Adrenal gland (tissue), 19 donors: ENCODE measurements at places on chromosomes 3 and 15. TPM values are rescaled to one million over a fixed set of nuclear protein-coding genes. Genes with fewer than 3 reads are reported as not detected.

The IL17RB gene
- 12.0 TPM for total RNA-seq

The SETMAR gene
- total RNA-seq = 17.4 TPM

The LSMEM2 gene
- total RNA-seq = 0.36 TPM

The LRRC28 gene
- 23.0 TPM for total RNA-seq

The OR4F6 gene
- total RNA-seq = not detected

The CHRNB4 gene
- 4.5 TPM for total RNA-seq

The WHAMM gene
- 6.3 TPM for total RNA-seq

The SI gene
- total RNA-seq = not detected

GRCh38 chr3:138220788-138221187 lies 33.7 kb downstream of the ARMC8 start:
- DNase-seq = no peak
- no peaks in the 10 kb centered on the region for H3K4me1 ChIP-seq
- peaks cover 29% of the 10 kb centered on the region for H3K36me3 ChIP-seq
- no peaks in the 10 kb centered on the region for H3K27me3 ChIP-seq
- no peak overlapping the region for H3K27ac ChIP-seq

GRCh38 chr3:117786349-117786748 lies 1076.8 kb downstream of the TUSC7 start:
- no peak overlapping the region for H3K4me3 ChIP-seq
- H3K27ac ChIP-seq = no peak overlapping the region
- no peak for DNase-seq

DNA sequence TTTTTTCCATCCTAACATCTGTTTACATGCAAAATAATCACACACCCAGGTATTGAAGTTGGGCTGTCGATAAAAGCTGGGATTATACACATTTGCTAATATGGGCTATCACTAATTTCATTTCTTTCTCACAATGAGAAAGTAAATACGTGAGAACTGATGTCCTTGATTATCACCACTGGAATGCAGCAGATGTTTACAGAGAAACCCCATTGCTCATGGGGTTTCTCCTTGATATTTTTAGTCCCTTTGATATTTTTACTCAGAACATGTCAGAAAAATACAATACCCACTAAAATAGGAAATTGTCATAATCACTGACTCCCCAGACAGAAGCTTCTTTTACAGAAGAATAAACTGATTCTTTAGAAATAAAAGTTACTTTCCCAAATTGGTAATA lies 535.1 kb upstream of the CCDC54 start:
- H3K36me3 ChIP-seq = no peaks in the 10 kb centered on the region
- no peak overlapping the region for H3K27ac ChIP-seq
- no peak overlapping the region for H3K4me3 ChIP-seq
- no peaks in the 10 kb centered on the region for H3K27me3 ChIP-seq
- no peak for DNase-seq

DNA sequence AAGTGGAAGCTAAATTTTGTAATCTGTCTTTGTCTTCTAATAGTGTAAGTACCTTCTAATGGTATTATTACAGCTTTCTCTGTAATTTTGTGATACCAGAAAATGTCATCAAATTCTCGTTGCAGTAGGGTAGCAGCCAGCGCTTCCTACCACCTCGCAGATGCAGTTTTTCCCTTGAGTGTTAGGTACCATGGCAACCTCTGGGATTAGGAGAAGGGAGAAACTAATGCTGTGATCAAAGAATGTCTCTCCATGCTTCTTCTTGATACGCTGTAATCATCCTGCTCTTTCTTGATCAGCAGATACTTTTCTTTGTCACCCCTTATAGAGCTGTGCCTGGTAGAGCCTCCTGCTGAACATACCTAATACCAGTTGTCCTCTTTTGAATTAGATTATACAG lies 27.7 kb downstream of the SRP14 start:
- DNase-seq = no peak
- H3K36me3 ChIP-seq = peaks cover 60% of the 10 kb centered on the region
- no peak overlapping the region for H3K4me3 ChIP-seq
- H3K27ac ChIP-seq = no peak overlapping the region
- no peaks in the 10 kb centered on the region for H3K4me1 ChIP-seq

DNA sequence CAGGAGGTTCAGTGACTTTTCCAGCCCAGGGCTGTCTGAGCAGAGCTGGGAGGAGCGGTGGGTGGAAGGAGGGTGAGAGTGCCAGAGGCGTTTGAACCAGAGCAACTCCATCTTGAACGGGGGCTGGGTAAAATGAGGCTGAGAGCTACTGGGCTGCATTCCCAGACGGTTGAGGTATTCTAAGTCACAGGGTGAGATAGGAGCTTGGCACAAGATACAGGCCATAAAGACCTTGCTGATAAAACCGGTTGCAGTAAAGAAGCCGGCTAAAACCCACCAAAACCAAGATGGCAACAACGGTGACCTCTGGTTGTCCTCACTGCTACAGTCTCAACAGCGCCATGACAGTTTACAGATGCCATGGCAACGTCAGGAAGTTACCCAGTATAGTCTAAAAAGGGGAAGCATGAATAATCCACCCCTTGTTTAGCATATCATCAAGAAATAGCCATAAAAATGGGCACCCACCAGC lies 60.2 kb downstream of the ABTB1 start:
- no peaks in the 10 kb centered on the region for H3K36me3 ChIP-seq
- H3K4me1 ChIP-seq = peaks cover 10% of the 10 kb centered on the region
- no peaks in the 10 kb centered on the region for H3K27me3 ChIP-seq

GRCh38 chr3:125050488-125051090 lies 5.2 kb downstream of the HEG1 start:
- DNase-seq = no peak
- H3K36me3 ChIP-seq = no peaks in the 10 kb centered on the region
- no peak overlapping the region for H3K4me3 ChIP-seq
- no peaks in the 10 kb centered on the region for H3K27me3 ChIP-seq
- H3K4me1 ChIP-seq = no peaks in the 10 kb centered on the region

DNA sequence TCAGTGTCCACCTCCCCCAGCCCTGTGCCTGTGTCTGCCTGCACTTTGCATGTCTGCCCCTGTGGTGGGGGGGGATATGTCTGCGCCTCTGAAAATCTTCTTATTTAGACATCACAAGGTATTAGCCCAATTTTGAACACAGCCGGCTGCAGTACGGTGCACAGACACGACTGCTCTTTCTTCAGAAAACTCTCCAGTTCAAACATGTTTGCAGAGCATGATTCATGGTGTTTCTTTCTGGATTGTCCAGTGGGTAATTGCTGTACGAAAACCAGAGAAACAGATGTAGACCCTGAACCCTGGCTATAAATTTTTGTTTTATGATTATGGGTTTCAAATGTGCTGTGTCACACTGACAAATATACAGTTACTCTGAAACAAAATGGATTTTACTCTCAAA lies 3.4 kb upstream of the RARB start:
- no peak overlapping the region for H3K27ac ChIP-seq
- no peak for DNase-seq
- no peaks in the 10 kb centered on the region for H3K4me1 ChIP-seq
- no peaks in the 10 kb centered on the region for H3K27me3 ChIP-seq

GRCh38 chr15:71545223-71545760 lies 265.1 kb upstream of the NR2E3 start:
- peaks cover 6% of the 10 kb centered on the region for H3K4me1 ChIP-seq
- no peak overlapping the region for H3K27ac ChIP-seq
- no peaks in the 10 kb centered on the region for H3K27me3 ChIP-seq
- no peak overlapping the region for H3K4me3 ChIP-seq
- no peak for DNase-seq

GRCh38 chr3:149331396-149331795 lies 2.0 kb downstream of the TM4SF18 start:
- DNase-seq = no peak
- H3K36me3 ChIP-seq = no peaks in the 10 kb centered on the region
- H3K27me3 ChIP-seq = no peaks in the 10 kb centered on the region
- no peak overlapping the region for H3K4me3 ChIP-seq
- H3K27ac ChIP-seq = no peak overlapping the region

DNA sequence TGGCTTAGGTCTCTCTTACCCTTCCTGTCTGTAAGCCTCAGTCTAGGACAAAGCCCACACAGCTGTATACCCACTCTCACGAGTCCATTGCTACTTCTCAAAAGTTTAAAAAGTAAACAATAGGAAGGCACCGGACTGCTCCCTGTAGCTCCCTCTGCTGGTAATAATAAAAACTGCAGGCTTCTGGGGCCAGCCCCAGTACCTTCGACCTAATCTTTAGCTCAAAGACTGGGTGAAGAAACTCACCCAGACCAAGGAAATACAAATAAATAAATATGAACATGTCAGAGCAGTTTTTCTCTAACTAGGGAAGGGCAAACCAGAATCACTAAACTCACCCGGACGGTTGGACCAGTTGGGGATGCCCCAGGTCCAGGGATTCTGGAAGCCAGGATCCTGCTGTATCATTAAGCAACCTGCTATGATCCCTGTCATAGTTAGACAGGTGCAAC lies 5.0 kb downstream of the FAM219B start:
- no peak overlapping the region for H3K4me3 ChIP-seq
- H3K36me3 ChIP-seq = no peaks in the 10 kb centered on the region
- H3K27ac ChIP-seq = no peak overlapping the region
- DNase-seq = peak; percentile 60
- H3K4me1 ChIP-seq = peaks cover 6% of the 10 kb centered on the region

- peaks cover 30% of the 10 kb centered on the region for H3K4me1 ChIP-seq
- no peaks in the 10 kb centered on the region for H3K36me3 ChIP-seq
- no peak overlapping the region for H3K27ac ChIP-seq
- DNase-seq = no peak
Measured at GRCh38 chr3:129702934-129703712, 96.6 kb upstream of the PLXND1 start.

GRCh38 chr3:3133500-3133899 lies 6.8 kb downstream of the TRNT1 start:
- DNase-seq = no peak
- H3K27me3 ChIP-seq = no peaks in the 10 kb centered on the region
- H3K36me3 ChIP-seq = no peaks in the 10 kb centered on the region

GRCh38 chr3:59265566-59265965 lies 215.7 kb upstream of the CFAP20DC start:
- H3K27me3 ChIP-seq = no peaks in the 10 kb centered on the region
- no peak for DNase-seq
- H3K36me3 ChIP-seq = no peaks in the 10 kb centered on the region
- H3K27ac ChIP-seq = no peak overlapping the region
- no peaks in the 10 kb centered on the region for H3K4me1 ChIP-seq
- H3K4me3 ChIP-seq = no peak overlapping the region

- H3K27me3 ChIP-seq = no peaks in the 10 kb centered on the region
- H3K4me1 ChIP-seq = no peaks in the 10 kb centered on the region
- H3K4me3 ChIP-seq = no peak overlapping the region
- no peaks in the 10 kb centered on the region for H3K36me3 ChIP-seq
Measured at GRCh38 chr15:95590533-95591044, 739.9 kb upstream of the NR2F2 start.

DNA sequence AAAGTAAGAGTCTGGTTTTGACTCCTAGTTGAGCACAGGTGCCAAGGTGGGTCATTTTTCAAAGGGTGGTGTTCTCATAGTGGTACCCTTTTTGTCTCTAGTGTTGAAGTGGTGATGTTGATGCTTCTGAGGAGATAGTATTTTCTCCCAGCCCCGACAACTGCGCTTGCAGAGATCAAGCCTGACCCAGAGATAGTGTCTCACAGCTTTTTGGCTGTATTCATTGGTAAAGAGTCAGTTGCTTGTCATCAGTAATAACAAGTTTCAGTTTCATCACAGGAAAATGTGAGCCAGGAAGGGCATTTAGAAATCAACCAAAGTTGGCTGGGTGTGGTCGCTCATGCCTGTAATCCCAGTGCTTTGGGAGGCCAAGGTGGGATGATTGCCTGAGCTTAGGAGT lies 139.3 kb downstream of the NFKBIZ start:
- H3K27ac ChIP-seq = no peak overlapping the region
- no peaks in the 10 kb centered on the region for H3K36me3 ChIP-seq
- DNase-seq = no peak
- no peaks in the 10 kb centered on the region for H3K27me3 ChIP-seq

DNA sequence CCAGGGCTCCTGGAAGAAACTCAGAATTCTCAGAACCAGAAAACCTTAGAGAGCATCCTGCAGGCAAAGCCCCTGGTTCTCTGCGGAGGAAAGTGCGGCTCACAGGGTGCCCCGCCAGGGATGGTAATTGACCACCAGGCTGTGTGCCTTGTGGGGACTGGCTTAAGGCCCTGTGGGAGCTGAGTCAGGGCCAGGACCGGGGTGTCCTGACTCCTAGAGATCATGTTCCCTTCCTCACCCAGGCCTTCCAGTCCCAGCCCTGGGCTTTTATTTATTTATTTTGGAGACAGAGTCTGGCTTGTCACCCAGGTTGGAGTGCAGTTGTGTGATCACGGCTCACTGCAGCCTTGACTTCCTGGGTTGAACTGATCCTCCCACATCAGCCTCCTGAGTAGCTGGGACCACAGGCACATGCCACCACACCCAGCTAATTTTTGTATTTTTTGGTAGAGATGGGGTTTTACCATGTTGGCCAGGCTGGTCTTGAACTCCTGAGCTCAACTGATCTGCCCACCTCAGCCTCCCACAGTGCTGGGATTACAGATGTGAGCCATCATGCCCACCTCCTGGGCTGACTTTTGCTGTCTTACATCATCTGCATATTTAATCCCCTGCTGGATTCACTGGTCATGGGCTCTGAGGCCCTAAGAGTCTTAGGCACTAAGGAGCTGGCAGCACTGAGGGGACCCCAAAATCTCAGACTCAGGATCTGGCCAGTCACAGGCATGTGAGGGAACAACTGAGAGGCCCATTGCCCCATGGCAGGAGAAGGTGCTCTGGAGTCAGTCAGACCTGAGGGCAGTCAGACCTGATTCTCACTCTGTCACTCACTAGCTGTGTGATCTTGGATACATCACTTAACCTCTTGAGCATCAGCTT lies 20.4 kb upstream of the LAMP3 start:
- H3K4me1 ChIP-seq = peaks cover 8% of the 10 kb centered on the region
- H3K27ac ChIP-seq = no peak overlapping the region
- DNase-seq = no peak
- H3K27me3 ChIP-seq = no peaks in the 10 kb centered on the region

DNA sequence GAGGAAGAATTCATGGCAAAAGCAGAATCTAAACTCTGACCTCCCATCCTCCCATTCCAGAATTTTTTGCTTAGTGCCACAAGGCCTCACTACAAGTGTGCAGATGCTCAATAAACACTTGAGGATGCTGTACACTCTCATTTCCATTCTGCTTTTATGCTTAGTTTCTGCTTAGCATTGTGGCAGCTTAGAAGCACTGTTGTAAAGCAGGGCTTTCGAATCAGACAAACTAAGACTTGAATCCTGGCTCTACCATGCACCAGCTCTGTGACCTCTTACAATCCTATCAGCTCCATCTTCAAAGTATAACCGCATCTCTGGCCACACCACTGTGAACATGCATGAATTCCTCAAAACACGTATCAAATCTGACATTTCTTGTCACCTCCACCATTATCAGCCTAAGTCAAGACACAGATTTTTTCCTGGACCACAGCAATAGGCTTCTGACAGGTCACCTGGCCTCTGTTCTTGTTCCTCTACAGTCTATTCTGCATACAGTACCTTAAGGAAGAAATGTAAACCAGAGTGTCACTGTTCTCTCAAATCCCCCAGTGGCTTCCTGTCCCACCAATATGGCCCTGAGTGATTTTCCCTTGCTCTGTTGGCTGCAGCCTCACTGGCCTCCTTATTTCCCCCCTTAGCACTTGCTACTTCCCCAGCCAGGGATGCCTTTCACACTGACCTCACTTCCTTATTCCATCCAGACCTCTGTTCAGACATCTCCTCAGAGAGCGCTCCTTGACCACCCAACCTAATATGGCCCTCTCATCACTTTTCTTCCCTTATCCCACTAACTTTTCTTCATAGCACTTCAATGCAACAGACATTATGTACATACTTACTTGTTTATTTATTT lies 8.1 kb upstream of the PHC3 start:
- DNase-seq = no peak
- no peak overlapping the region for H3K27ac ChIP-seq
- H3K36me3 ChIP-seq = no peaks in the 10 kb centered on the region
- H3K27me3 ChIP-seq = no peaks in the 10 kb centered on the region
